Stimulated activated CD8-positive, alpha-beta memory T cell treated with anti-CD3 and anti-CD28 coated beads, Interleukin-15, amount 100 ng/mL, for 4 hours (primary cell): ENCODE measurements at places on chromosomes 7 and 10.

DNA sequence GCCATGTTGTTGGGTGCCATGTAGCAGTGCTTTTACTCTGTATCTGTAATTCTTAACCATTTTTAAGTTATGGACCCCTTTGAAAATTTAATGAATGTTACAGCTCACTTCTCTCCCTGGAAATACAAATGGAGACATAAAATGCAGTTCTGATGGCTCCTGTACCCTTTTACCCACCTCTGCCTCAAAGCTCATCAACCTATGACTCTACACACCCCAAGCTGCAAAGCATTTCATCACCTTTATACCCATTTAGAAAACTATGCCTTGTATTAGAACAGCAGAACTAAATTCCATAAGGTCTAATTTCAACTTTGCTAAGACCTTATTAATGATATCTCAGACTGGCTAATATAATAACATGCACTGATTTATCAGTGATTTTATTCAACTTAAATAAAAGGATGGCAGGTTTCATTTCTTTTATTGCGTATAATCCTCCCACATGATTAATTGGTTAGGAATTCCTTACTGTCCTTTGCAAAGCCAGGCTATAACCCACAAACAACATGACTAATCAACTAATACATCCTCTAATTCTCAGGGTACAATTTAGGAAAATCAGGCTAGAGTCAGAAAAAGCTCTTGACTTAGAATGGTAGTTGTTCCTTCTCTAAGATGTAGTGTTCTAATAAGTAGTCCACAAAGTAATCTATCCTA lies 68.1 kb downstream of the CPEB3 start:
- no peak for DNase-seq

DNA sequence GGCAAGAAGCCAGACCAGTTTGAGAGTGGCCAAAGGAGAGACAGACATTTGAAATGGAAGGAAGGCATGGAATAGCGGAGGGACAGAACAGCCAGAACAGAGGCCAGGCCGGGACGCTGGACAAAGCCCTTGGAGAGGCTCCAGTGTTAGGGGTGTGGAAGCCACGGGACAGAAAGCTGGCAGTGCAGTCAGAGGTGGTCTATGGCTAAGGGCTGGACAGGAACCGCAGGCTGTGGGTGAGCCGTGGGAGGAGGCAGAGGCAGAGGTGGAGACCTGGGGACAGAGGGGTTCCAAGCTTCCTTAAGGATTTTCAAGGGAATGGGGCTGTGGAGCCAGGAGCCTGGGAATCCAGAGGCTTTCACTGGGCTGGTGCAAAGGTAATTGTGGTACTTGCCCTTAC lies 301.1 kb downstream of the GFRA1 start:
- DNase-seq, result no peak

GRCh38 chr10:101843032-101844021 lies at the start of gene KCNIP2:
TSS of gene KCNIP2 (minus strand) at chr10:101843800. CDS start at chr10:101843568, 232 bp downstream.
- peak; percentile 46 for DNase-seq

DNA sequence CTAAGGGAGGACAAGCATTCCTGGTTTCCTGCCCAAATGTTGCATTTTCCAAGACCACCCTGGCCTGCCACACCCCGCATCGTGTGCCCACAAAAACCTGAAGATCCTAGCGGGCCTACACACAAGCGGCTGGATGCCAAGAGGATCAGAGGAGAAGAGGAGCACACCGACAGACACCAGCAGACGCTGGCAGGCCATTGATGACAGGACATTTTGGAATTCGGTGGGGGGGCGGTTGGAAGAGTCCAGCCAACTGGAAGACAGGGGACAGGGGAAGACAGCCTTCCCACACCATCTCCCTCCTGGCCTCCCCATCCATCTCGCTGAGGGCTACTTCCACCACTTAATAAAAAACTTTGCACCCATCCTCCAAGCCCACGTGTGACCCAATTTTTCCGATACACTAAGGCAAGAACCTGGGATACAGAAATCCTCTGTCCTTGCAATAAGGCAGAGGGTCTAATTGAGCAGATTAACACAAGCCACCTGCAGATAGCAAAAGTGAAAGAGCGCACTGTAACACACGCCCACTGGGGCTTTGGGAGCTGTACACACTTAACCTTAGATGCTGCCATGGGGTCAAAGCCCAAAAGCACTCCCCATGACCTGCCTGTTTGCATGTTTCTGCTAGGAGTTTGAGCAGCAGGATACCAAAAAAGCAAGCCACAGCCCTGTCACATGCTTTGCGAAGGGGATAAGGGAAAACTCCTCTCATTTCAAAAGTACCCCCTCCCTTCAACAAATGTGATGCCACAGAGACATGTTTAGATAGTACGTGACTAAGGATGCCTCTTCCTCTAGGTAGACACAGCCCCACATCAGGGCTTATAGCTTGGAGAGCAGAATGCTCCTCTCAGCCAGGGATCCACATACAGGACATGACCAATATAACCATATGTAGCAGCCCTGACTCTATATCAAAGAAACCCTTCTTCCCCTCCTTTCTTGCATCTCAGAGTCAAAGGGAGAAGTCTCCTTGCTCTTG lies 13.4 kb upstream of the SMNDC1 start:
- no peak for DNase-seq

DNA sequence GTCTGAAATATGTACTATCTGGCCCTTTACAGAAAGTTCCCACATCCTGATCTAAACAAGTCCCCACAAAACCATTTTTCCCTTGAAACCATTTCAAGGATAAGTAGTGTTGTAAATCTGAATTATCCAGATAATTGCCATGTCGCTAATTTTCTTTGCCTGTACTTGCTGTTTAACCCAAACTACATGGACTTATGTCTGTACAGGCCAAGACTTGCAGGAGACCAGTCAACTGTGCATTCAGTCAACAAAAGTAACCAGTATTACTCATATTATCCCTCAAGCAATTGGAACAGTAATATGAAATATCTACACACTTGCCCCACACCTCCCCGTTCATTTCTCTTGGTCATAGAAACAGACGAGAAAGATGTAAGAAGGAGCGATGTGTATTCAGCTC lies 347.8 kb upstream of the NFE2L3 start:
- DNase-seq, result no peak

DNA sequence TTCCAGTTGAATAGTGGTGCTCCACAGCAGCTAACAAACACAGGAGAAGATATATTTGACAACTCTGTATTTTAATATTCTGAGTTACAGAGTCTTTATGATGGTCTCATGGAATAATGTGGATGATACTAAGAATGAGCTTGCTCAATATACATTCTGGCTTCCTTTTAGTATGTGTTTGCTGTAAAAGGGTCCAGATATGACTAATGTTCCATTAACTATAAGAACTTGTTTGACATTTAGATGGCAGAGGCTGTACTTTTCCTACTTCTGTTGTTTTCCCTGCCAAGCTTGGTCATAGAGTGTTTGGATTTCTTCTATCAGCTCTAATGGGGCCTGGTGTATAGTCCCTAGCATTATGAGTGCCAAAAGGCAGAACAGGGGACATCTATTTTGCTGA lies 61.5 kb upstream of the GPR22 start:
- DNase-seq, result no peak

DNA sequence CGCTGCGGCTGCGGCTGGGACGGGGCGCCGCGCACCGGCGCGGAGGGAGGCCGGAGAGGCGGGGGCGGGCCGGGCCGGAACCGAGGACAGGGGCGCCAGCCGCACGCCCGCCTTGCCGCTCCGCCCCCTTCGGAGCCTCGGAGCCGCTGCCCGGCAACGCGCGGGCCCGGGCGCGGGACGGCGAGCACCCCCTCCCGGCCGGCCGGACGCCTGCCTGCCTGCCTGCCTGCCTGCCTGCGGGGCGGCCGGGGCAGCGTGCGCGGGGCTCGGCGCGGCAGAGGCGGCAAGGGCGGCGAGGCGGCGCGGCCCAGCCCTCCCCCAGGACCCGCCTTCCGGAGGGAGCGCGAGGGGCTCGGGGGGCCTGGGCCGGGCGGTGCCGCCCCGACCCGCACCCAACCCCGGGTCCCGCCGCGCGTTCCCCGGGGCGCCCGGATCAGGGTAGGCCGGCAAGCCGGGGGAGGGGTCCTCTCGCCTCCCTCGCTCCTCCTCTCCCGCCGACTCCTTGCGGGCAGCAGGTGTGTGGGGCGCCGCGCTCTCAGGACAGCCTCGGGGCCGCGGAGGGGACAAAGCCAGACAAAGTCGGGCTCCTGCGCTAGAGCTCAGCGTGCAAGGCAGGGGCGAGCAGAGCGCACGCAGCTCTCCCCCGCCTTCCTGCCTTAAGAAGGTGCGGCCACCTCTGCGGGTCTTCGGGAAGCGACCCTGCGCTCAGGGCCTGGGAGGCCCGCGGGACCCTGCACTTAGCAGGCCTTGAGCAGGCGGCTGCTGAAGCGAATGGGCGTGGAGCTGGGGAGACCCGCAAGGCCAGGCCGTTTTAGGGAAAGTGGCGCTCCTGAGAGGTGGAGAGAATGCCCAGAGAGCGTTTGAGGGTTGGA lies at the start of gene KIAA1549:
Gene KIAA1549, minus strand, starts transcription at position 58 of the 872 bp plus-strand sequence. CDS start 120 bp downstream, outside the sequence.
- DNase-seq, result peak; percentile 17

DNA sequence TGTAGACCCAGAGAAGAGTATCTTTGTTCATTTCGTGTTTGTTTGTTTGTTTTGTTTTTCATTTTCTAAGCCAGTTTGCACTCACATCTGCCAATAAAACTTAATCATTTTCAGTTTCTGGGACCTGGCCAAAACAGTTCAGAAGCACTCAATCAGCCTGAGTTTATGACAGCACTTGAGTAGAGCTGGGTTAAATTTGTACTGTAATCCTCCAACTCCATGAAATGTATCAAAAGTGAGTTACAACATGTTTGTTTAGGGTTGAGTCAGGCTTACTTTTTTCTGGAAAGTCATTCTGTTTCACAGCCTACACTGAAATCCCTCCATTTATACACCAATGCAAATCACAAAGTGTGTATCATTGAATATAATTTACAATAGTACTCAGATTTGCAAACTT lies 91.9 kb downstream of the ZWINT start:
- DNase-seq, result no peak

GRCh38 chr10:100791369-100792058 lies 46.1 kb downstream of the PAX2 start:
- no peak for DNase-seq

DNA sequence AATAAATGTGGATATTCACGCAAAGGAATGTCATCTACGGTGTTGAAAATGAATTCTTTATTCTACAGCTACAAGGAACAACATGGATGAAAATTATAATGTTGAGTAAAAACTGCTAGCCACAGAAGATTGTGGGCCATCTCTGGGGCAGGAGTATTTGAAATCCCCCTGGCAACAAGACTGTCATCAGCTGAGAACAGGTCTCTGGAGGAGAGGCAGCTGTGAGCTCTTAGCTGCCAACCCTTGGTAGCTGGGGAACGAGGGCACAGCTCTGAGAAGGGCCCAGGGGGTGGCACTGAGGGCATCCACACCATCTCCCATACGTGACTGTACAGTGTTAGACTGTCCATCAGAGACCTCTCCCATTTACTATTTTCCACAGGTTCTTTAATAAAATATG lies 340.1 kb upstream of the MGMT start:
- no peak for DNase-seq

DNA sequence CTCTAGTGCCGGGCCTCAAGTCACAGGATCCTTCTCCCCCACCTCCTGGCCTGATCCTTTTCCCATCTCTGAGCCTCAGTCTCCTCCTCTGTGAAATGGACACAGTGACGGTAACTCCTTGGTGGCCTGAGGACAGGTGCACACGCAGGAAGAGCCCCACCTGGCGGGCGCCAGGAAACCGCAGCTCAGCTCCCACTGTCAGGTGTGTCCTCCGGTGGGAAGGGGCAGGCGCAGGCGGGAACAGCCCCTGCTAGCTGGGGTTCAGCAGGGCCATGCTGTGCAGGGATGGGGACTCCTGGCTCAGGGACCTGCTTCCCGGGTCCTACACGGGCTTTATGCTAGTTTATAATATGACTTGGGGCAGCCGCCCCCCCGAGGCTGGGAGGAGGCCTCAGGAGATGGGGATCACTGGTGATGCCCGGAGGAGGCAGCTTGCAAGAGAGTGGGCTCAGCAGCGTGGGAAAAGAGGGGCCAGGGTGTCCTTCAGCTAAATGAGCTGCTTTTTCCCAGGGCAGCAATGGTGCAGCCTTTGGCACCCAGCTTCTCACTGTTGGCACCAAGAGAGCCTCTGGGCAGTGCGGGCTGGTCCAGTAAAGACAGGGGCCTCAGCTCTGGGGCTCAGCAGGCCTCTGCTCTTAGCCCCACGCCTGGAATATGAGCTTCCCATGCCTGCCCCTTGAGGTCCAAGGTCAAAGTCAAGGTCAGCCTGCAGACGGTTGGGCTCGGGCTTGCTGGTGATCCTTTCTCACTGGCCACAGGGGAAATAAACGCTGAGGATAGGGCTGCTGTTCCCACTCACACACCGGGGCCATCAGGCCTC lies 68.0 kb upstream of the FAM20C start:
- no peak for DNase-seq

- no peak for DNase-seq
Observed at GRCh38 chr10:128125416-128125943, 743 bp downstream of the MKI67 start.

GRCh38 chr7:130758429-130759056 lies 24.5 kb upstream of the KLF14 start:
- DNase-seq, result no peak

DNA sequence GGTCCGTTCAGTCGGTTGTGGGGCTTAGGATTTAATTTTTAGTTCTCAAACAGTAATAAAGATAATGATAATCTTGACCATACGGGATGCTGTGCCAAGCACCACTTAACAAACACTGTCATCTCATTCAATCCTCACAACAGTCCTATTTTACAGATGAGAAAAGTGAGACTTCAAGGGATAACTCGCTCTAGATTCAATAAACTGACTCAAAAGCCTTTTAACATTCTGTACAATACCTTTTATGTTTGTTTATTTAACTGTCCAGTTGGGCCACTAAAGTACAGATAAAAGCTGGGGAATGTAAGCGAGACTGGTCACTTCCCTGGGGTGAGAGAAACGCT lies 437 bp upstream of the CFAP69 start:
- no peak for DNase-seq

DNA sequence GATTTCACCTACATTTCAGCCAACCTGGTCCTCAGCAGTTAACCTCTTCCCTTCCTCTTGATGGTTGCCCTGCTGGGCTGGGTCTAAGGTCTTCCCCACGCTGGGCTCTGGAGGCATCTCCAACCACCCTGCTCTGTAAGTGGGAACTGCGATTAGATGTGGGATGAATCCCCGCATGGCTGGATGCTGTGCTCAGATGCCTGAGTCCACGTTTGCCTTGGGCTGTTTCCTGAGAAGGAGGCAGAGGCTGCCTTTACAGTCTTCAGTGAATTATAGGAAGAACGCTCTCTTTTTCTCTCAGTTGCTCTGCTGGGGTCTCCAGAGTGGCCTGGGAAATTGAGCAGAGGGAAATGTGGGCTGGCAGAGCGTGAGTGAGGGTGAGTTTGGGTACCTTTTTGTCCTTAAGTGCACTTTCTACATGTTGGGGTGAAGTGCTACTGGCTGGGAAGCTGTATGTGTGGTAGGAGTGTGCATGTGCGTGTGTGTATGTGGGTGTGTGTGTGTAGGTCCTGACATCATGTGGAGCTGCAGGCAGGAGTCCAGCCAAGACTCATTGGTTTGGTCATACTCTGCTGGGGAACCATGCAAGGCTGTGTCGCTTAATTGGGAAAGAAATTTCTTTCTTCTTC lies 1.5 kb downstream of the GIMAP8 start:
- no peak for DNase-seq

DNA sequence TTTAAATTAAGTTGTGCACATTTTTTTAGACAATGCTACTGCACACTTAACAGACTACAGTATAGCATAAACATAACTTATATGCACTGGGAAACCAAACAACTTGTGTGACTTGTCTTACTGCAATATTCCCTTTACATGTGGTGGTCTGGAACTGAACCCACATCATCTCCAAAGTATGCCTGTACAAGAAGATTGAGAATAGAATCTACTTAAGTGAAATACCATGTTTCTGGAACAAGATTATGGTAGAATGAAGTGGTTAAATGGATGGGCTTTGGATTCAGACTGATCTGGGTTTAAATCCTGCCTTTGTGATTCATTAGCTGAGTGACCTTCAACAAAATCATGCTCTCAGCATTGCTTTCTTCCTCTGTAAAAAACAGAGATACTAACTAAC lies 30.7 kb downstream of the CUL2 start:
- no peak for DNase-seq
